Activated T-cell treated with anti-CD3 and anti-CD28 coated beads, Interleukin-2, amount 50 U/mL, for 72 hours (primary cell): ENCODE measurements at places on chromosomes 2 and 18. TPM values are rescaled to one million over a fixed set of nuclear protein-coding genes. Genes with fewer than 3 reads are reported as not detected.

- H3K27me3 ChIP-seq = peaks cover 70% of the 10 kb centered on the region
- H3K4me1 ChIP-seq = peaks cover 15% of the 10 kb centered on the region
- no peak overlapping the region for H3K27ac ChIP-seq
- no peak overlapping the region for H3K4me3 ChIP-seq
Measured at GRCh38 chr2:215439980-215440512, 4.2 kb upstream of the FN1 start.

DNA sequence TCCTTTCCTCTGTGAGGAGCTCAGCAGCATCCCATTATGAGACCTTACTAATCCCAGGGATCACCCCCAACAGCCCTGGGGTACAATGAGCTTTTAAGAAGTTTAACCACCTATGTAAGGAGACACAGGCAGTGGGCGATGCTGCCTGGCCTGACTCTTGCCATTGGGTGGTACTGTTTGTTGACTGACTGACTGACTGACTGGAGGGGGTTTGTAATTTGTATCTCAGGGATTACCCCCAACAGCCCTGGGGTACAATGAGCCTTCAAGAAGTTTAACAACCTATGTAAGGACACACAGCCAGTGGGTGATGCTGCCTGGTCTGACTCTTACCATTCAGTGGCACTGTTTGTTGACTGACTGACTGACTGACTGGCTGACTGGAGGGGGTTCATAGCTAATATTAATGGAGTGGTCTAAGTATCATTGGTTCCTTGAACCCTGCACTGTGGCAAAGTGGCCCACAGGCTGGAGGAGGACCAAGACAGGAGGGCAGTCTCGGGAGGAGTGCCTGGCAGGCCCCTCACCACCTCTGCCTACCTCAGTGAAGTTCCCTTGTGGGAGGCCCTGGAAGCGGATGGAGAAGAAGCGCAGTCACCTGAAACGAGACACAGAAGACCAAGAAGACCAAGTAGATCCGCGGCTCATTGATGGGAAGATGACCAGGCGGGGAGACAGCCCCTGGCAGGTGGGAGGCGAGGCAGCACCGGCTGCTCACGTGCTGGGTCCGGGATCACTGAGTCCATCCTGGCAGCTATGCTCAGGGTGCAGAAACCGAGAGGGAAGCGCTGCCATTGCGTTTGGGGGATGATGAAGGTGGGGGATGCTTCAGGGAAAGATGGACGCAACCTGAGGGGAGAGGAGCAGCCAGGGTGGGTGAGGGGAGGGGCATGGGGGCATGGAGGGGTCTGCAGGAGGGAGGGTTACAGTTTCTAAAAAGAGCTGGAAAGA lies 7.6 kb downstream of the PROC start:
- no peak overlapping the region for H3K4me3 ChIP-seq
- DNase-seq = no peak
- peaks cover 6% of the 10 kb centered on the region for H3K4me1 ChIP-seq
- no peaks in the 10 kb centered on the region for H3K36me3 ChIP-seq

DNA sequence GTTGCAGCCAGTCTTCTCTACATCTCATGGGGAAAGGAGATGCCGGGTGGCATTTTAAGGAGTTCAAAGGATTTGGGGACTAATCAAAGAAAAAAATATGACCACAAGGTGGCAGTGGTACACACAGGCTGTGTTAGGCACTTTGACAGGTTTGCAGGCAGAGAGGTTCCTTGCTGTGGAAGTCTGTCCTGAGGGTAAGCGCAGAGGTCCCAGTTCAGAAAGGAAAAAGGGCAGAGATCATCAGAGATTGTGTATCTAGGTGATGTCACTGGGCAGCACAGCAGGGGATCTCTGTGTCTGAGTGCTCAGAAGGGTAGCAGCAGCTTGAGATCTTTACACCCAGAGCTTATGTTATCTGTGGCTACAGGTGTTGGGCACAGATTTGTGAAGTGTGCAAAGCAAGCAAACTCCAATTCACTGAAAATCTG lies 231.4 kb downstream of the LRRTM1 start:
- H3K4me3 ChIP-seq = no peak overlapping the region
- H3K4me1 ChIP-seq = no peaks in the 10 kb centered on the region
- DNase-seq = no peak
- no peak overlapping the region for H3K27ac ChIP-seq

DNA sequence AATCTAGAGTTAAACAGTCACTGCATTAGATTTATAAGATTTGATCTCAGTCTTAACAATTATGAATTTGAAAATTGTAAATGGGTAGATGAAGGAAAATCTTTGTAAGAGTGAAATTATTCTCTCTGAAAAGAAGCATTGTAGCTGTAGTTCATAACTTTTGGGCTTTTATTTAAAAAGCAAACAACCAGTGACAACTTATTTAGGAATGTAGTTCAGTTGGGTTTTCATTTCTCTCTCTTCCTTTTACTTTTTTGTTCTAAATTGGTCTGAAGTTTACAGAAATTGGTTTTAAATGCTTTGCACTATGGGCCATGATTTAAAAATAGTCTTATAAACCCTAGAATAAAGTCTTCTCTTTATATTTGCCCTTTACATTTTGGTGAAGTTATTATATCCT lies 296.6 kb downstream of the GULP1 start:
- no peak overlapping the region for H3K27ac ChIP-seq
- no peaks in the 10 kb centered on the region for H3K4me1 ChIP-seq
- H3K27me3 ChIP-seq = no peaks in the 10 kb centered on the region
- H3K4me3 ChIP-seq = no peak overlapping the region
- no peaks in the 10 kb centered on the region for H3K36me3 ChIP-seq

- peaks cover 21% of the 10 kb centered on the region for H3K27me3 ChIP-seq
- peaks cover 15% of the 10 kb centered on the region for H3K4me1 ChIP-seq
- H3K36me3 ChIP-seq = no peaks in the 10 kb centered on the region
- peak overlapping the region; percentile 88 for H3K4me3 ChIP-seq
Measured at GRCh38 chr2:174729797-174730697, 34.2 kb downstream of the CHRNA1 start.

DNA sequence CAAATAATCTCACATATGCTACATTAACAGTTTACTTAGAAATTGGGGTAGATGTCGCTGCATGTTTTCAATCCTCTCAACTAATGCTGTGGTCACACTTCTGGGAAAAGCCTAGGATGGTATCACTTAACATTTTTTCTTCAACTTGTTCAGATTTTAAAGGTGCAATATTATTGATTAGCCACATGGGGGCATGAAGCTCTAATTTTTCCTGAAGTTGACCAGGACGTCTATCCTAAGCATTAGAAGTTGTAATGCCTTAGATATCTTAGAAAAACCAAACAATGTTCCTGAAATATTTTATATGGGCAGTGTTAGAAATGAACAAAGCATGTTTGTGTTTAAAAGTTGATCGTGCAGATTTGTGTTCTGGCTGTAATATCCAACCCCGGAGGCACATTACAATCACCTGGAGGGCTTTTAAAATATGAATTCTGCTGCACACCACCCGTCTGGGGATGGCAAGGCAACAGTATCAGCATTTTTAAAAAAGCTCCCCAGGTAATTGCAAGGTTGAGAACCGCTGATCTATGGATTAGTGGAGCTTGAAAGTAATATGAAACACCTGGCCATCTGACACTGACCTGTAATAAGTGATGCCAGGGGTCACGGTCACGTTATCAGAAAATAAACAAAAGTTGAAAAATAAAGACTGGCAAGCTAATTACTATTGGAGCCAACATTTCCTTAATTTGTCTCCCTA lies 100.5 kb upstream of the LMAN1 start:
- H3K36me3 ChIP-seq = no peaks in the 10 kb centered on the region
- DNase-seq = no peak
- H3K4me3 ChIP-seq = no peak overlapping the region
- H3K27ac ChIP-seq = no peak overlapping the region
- H3K27me3 ChIP-seq = peaks cover 11% of the 10 kb centered on the region

WDR7 gene
- total RNA-seq = 25.9 TPM
